AG09319 (cell line): ENCODE measurements at places on chromosomes 5 and 9.

DNA sequence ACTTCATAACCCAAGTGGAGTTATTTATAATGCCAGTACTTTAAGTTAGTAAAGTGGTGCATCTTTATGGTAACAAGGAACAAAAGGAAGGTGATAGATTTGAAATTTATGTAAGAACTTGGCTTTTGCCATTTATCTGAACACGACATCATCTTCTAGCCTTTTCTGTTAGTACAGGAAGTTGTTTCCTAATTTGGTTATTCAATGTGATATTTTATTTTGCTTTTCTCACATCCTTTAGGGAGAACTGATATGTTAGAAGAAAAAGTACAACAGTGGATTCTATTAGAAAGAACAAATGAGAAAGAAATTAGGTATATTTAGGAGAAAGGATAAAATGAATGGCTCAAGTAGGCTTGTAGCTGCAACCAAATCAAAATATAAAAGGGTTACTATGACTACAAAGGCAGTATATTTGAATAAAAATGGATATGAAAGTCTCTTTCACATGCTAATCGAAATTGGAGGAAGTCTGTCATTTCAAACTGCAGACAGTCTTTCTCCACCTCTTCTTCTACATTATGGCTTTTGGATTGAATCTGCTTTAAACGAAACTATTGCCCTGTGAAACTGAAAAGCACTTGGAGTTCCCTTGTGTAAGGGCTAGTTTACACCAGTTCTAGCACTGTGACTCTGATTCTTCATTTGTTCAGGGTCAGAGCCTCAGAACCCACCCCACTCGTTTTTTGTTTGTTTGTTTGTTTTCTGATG, 18.5 kb upstream of the SLC24A2 start:
- no peak for DNase-seq

DNA sequence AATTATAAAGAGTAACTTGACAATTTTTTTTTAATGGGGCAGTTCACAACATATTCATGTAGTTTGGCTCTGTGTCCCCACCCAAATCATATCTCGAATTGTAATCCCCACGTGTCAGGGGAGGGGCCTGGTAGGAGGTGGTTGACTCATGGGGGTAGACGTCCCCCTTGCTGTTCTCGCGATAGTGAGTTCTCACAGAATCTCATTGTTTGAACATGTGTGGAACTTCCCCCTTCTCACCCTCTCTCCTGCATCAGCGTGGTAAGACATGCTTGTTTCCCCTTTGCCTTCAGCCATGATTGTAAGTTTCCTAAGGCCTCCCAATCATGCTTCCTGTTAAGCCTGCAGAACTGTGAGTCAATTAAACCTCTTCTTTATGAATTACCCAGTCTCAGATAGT, 40.7 kb downstream of the FBXW11 start:
- no peak for DNase-seq

DNA sequence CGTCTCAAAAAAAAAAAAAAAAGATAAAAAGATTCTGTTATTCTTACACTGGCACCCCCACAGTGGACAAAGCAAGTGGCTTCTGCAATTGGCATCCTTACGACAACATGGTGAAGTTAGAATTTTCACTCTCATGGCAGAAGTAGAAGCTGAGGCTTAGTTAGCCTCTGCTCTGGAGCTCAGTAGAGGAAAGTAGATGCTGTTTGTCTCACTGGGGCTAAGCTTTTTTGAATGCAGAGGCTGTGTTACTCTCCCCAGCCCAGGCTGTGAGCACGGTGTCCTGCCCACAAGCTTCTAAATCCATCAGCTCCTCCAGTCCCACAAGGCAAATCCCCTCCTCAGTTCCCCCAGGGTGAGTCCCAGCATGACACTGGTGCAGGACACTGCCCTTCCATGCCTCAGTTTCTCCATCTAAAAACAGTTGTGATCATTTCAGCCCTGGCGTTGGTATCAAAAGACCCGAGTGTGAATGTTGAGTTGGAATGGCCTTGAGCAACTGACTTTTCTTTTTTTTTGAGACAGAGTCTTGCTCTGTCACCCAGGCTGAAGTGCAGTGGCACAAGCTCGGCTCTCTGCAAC, 22.6 kb upstream of the PHF19 start:
- DNase-seq = no peak

- DNase-seq = no peak
Measured at GRCh38 chr5:18393565-18394442, 759.5 kb downstream of the TAF11L14 start.

GRCh38 chr5:137715456-137715855, 20.4 kb downstream of the KLHL3 start:
- no peak for DNase-seq

DNA sequence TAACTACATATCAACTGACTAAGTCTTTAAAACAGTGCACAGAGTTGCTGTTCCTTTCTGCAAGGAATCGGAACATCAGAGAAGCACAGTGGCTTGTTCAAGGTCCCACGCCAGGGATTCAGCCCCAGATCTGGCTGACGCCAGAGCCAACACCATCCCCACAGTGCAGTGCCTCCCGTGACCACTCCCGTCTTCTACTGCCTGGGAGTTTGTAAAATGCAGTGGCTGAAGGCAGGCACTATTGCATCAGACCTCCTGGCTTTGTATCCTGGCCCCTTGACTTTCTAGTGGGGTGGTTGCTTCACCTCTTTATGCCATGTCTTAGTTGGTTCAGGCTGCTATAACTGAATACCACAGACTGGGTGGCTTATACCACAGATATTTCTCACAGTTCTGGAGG, 131.0 kb downstream of the NSG2 start:
- DNase-seq = no peak

DNA sequence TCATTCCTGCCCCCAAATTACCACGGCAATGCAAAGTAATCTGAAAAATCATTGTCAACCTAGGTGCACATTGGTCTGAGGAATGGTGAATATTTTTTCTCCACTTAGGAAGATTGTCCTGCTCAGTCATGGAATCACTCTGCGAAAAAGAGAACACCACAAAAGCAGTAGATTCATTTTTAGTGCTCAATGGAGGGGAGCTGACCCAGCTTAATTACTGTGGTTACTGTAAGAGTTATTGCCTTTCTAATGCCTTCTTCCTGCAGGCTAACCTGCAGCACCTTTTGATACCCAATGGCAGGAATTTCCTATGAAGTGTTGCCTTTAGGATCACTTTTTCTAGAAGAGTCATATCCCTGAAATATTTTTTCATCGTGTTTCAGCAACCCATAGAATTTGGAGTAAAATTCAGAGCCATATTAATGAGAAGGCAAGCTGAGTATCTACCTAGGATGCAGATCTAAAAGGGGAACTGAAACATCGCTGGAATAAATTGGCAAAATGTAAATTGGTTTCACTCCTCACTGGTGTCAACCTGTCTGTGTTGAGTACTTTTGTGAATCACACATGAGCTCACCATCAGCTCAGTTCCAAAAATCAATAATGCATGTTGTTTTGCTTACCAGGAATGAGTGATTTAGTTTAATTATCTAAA, 464.5 kb downstream of the CSNK1G3 start:
- DNase-seq = no peak

GRCh38 chr5:150758203-150758530, 650 bp downstream of the DCTN4 start:
- no peak for DNase-seq

GRCh38 chr5:154482528-154483449, 4.8 kb upstream of the HAND1 start:
- no peak for DNase-seq

- no peak for DNase-seq
Measured at GRCh38 chr5:395921-396530, 47.0 kb upstream of the EXOC3 start.

- no peak for DNase-seq
Measured at GRCh38 chr9:105173826-105174225, 70.6 kb upstream of the SLC44A1 start.

DNA sequence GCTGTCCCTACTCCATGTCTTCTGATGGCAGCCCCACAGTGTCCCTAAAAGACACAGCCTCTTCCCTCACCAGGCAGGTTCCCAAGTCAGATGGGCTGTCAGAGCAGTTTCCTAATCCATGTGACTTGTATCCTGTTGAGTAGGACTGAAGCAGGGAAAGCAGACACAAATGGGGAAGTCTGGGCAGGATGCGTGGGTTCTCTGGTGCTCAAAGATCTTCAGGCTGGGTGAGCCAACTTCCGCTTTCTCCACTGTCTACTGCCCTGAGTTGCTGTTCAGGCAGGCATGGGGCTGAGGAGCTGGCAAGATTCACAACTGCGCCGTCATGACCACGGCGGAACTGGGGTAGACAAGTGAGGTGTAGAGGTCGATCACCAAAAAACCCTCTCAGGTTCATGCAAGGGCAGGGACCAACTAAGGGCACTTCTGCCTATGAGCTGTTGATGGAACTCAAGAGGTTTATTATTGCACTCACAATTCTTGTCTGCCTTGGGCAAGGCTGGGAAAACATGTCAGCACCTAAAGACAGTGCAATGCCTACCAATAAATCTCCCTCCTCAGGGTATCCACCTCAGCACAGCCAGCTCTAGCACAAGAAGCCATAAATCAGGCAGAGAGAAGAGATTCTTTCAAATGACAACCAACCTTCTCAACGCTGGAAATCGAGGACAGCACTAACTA, 83.4 kb downstream of the RAPGEF1 start:
- no peak for DNase-seq

DNA sequence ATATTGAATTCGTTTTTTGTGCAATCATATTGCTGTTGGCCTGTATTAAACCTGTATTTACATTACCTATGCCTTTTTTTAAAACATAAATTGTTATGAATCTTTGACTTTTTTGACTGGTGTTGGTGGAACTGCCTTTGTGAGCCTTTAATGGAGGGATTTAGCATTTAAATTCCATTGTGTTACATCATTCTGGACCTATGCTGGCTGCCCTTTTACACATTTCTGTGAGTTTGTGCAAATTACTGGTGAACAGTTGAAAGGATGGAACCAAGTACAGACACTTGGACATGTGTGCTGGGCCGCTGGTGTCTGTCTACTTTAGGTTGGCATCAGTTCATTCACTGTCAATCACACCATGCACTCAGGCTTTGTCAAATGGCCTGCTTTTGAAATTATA, 3.4 kb downstream of the SNX18 start:
- DNase-seq = no peak

GRCh38 chr5:103587185-103587748, 24.7 kb upstream of the NUDT12 start:
- DNase-seq = no peak

- DNase-seq = no peak
Measured at GRCh38 chr9:110257956-110258355, 1.6 kb upstream of the TXN start.

GRCh38 chr9:112265391-112265790, 68.0 kb downstream of the PTBP3 start:
- no peak for DNase-seq

DNA sequence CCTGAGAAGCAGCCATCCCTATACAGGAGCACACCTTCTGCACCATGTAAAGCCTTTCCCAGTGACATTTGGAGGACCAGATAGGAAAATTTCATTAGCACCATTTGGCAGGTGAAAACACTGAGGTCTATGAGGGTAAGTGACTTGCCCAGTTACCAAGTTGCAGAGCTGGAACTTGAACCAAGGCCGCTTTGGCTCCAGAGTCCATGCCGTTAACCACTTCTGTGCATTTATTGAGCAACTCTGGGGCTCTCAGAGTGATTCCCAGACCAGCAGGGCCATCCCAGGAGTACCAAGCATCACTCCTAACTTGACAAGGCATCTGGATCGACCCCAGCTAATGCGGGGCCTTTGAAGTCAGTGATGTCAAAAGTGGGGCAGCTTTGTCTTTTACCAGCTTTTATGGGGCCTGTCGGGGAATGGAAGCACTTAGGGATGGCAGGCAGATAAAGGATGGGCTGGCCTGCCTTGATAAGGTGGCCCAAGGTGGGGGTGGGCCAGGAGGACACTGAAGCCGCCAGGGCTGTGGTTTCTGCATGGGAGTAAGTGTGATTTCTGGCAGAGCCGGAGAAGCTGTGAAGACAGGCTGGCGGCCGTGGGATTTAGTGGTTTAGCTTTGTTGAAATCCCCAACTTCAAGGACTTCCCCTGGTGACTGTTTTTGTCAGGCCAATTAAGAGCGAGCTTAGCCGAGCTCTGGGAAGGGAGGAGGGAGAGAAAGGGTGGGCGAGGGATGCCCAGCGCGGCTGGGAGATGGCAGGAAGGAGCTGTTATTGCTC, 127.3 kb downstream of the MACROH2A1 start:
- no peak for DNase-seq

DNA sequence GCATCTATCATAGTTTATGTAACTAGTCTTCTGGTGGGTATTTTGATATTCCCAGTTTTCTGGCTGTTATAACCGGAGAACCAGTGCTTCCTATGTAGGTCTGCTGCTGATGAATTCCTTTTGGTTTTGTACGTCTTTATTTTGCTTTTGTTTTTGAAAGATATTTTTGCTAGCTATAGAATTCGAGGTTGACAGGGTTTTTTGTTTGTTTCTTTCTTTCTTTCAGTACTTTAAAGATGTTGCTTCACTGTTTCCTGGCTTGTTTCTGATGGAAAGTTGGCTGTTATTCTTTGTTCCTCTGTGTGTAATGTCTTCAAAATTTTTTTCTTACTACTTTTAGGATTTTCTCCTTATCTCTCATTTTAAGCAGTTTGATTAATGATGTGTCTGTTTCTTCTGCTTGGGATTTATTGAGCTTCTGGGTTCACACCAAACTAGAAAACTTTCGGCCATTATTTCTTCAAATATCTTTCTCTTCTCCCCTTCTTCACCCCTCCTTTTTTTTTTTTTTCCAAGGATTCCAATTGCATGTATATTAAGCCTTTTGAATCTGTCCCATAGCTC, 27.5 kb downstream of the ZNF618 start:
- no peak for DNase-seq

DNA sequence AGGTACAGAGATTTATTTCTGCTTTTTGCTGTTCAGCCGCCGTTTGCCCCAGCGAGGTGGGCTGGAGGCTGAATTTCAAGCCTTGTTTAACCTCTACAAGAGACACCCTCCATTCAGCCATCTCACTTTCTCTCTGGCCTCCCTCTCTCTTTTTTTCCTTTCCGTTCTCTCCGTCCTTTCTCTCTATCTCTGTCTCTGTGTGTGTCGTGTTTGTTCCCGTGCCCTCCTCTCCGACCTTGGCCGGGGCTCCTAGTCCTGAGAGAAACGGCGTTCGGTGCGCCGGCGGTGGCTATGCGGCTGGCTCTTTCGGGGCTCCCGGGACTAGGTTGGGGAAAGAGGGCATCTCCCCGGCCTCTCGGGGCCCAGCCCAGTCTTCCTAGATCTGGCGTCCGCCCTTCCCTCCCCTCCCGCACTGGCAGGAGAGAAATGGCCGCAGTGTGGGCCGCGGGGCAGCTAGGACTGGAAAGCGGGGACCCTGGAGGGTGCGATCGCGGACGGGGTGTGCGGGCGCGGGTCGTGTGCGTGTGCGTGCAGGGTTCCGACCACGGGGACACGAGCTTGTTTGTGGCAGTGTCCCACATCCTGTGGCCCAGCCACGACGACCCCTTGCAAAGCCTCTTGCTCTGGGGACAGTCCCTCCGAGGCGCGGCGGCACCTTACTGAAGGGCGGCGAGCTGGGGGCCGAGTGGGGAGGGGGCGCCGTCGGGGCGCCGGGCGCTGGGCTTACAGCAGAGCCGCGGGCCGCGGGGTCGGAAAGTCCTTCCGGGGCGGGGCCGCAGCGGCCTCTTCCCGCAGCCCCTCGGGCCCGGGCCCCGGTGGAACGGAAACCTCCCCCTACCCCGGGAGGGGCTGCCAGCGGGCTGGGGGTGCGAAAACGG, 5.7 kb downstream of the LHX2 start:
- DNase-seq = no peak

- DNase-seq = no peak
Measured at GRCh38 chr5:52956915-52957747, 32.0 kb upstream of the ITGA2 start.
